Fibroblast of skin of left quadriceps (primary cell): ENCODE measurements at places on chromosomes 3 and 15.
A peak's percentile ranks its signal among the peaks of the same experiment; 100 is the strongest.

DNA sequence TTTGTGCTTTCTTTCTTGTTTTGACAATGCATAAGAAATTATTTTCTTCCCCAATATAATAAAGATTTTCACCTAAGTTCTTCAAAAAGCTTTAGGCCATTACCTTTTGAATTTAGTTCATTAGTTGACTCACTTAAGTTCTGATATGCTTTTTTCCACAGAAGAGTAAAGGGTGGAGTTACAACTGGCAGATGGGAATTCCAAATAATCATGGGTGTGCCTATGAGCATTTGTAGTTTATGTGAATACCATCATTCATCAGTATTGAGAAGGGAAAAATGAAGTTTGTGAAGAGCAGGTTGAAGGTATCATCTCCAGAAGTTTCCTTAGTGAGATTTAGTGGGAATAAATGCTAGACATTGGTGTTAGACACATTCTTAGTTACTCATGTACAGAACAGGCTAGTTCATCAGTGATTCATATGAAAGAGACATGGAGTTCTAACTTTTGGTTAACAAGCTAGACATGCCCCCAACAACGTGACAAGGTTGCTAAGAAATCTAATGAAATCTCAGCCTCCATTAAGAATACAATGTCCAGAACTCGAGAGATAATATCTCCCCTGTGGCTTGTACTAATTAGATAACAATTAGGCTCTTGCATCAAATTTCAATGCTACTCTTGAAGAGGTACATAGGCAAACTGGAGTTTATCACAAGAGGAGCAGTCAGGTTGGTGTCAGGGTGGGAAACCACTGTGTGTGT lies 16.9 kb upstream of the ALCAM start:
- DNase-seq = no peak

DNA sequence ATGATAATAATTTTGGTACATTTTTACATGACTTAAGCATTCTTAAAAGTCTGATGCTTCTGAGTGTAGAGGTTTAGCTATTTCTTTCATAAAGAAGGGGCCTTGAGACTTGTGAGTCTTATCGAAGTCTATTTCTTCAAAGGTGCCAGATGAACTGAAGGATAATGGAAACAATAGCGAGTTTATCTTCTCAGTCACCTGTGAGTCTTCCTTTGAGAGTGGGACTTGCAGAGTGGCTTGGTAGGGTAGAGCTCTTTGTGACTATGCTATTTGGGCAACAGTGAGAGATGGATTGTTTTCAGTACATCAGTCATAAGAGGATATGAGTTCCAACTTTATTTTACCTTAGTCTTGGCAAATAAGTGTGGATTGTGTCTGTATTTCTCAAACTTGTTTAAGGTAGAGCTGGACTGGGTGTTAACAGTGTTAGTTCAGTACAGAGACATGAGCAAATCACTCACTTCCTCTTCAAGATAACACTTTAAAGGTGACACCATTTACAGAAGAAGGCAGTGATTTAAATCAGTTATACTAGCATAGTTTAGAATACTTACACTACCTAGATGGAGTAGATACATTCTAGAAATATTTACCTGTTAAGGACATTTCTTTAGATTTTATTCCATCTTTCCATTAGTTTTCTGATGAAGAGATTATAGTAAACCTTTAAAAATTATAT lies 3.2 kb downstream of the AKAP13 start:
- no peak for DNase-seq

DNA sequence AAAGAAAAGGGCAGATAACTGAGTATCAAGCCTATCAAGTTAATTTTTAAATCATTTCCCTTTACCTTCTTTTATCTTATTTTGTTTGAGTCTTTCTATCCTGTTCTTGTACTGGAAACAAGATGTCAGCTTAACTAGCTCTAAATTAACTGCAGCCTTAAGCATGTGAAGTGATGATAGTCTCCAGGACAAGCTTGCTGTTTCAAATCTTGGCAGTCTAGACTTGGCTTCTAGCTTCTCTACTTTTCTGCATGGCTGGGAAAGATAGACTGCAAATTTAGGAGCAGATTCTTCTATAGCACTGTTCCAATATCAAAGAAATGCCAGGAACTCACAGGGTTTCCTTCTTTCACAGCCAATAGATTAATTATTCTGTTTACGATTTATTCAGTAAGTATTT lies 1034.4 kb downstream of the TUSC7 start:
- no peak for DNase-seq

- peak; percentile 21 for DNase-seq
Observed at GRCh38 chr3:189967254-189967865, 153.3 kb downstream of the P3H2 start.

GRCh38 chr3:124621498-124621897 lies 108.8 kb upstream of the UMPS start:
- no peak for DNase-seq
